ENCODE measurements at places on chromosomes 3 and 15.

- DNase-seq, result no peak
Measured at GRCh38 chr3:178320456-178321351, 215.5 kb upstream of the KCNMB2 start.

- no peak for DNase-seq
Measured at GRCh38 chr15:72912996-72913395, 129.4 kb upstream of the ADPGK start.

- DNase-seq, result no peak
Measured at GRCh38 chr15:89851673-89852341, 37.2 kb upstream of the ANPEP start.

DNA sequence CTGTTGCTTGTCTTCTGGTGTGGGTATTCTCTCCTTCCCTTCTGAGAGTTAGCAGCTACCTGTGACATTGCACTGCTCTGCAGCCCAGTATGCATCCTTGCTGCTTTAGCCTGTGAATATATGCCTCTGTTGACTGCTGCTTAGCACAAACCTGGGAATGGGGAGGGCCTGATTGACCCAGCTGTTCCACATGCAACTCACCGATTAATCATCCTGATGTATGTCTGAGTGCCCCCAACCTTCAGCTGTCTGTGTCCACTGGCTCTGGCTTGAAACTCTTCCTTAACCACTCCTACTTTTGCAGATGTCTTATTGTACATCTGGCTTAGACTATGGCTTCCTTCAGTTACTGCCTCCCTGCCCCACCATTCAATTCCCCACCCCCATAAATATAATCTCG, 119.1 kb downstream of the RASA2 start:
- no peak for DNase-seq

DNA sequence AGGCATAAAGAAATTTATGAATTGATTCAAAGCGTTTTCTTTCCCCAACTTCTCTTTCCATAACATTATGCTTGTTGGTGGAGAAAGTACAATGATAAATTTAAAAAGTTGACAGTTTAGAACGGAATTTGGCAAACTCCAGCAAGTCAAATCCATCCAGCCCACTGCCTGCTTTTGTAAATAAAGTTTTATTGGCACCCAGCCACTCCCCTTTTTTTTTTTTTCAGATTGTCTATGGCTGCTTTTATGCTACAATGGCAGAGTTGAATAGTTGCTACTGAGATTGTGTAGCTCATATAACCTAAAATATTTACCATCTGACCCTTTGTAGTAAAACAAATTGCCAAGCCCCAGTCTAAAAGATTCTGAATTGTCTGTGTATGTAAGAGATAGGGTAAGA, 112.8 kb upstream of the RBMS3 start:
- no peak for DNase-seq

- DNase-seq, result no peak
Measured at GRCh38 chr3:197539651-197540051, 16.1 kb downstream of the BDH1 start.

DNA sequence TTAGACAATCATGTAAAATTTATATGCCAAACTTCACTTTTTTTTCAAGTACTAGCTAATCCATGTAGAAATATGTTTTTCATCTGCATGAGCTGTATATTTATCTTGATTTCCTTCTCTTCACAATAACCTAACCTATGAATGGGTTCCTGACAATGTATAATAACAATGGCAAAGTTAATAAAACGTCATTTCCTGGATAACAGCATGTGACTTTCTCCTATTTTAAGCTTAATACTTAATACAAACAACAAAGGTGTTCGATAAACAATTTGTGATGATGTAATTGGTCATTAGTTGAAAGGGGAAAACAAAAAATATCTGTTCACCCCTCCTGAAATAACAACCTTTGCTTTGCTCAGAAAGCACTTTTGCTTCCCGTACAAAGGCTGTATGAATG, 20.4 kb downstream of the CD200 start:
- no peak for DNase-seq

GRCh38 chr3:156974931-156975330, 148.8 kb downstream of the LEKR1 start:
- no peak for DNase-seq

DNA sequence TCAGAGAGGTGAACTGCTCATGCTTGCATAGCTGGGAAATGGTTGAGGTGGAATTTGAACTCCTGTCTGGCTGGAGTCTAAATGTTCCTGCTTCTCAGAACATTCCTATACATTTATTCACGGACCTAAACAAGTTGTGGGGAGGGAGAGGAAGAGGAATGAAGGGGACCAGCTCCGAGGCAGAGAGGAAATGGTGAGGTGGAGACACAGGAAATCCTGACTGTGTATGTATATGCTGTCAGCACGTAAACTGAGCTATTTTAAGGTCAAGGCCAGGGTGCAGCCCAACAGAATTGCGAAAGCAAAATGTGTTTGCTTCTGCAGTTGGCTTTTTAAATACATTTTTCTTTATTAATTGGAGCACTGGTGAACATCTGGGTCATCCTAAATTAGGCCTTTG, 74.1 kb upstream of the POMGNT2 start:
- DNase-seq, result peak; percentile 38

DNA sequence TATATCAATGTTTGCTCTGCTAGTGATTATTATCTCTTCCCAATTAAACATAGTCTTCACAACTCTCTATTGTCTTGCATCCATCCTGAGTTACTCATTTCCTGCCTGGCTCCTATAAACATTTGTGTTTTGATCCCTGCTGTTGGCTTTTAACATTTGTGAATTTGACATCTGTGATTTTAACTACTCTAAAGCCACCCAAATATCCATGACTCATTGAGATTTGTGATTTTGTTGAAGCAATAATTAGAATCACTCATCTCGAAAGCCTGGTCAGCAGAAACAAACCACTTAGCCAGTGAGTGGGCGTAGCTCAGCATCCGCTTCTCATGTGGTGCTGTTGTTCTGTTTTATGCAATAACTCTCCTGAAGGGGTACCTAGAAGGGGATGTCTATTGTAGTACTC, 174.3 kb upstream of the ZBTB20 start:
- DNase-seq, result no peak

GRCh38 chr3:40187945-40188344, 121.6 kb upstream of the EIF1B start:
- DNase-seq, result no peak

- no peak for DNase-seq
Measured at GRCh38 chr3:55307622-55308021, 179.5 kb downstream of the WNT5A start.

DNA sequence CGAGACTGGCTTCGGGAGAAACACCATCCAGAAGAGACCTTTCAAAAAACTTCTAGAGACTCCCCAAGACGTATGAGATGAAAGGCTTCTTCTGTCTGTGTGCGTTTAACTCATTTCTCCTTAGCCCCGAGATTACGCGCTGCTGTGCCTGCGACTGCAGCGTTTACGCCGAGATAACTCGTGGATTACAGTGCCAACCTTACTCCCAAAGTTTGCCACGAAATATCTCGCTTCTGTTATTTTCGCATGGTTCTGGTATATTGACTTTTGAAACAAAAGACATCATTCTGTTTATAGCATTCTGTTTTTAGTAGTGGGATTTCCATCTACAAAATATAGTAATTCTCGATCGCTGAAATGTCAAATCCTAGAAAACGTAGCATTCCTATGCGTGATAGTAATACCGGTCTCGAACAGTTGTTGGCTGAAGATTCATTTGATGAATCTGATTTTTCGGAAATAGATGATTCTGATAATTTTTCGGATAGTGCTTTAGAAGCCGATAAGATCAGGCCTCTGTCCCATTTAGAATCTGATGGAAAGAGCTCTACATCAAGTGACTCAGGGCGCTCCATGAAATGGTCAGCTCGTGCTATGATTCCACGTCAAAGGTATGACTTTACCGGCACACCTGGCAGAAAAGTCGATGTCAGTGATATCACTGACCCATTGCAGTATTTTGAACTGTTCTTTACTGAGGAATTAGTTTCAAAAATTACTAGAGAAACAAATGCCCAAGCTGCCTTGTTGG, 467 bp downstream of the PGBD4 start:
- no peak for DNase-seq

DNA sequence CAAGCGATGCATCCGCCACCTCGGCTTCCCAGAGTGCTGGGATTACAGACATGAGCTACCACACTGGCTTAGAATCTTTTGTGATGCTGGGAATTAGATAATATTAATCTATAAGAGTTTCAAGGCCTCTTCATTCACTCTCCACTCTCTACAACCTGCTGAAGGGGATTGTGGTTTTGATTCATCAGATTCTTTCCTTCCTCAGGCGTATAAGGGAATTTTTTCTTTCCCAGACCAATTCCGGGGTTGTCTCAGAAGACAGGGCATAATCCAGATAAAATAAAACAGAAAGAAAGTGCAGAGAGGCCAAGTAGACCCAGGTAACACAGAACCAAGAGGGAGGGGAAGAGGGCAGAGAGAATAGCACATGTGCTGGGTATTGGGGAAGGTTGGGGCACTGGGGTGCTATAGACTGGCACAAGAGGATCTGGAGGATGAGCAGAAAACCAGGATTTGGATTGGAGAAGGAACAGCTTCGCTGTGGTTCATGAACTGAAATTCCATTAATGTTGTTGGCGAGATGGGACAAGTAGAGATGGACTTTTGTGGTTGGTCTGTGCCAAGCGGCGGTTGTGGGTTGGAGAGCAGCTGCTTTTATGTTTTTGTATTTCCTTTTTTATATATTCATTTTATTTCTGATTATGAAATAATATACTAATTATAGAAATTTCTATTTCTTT, 12.8 kb downstream of the ARL6IP5 start:
- DNase-seq, result no peak

DNA sequence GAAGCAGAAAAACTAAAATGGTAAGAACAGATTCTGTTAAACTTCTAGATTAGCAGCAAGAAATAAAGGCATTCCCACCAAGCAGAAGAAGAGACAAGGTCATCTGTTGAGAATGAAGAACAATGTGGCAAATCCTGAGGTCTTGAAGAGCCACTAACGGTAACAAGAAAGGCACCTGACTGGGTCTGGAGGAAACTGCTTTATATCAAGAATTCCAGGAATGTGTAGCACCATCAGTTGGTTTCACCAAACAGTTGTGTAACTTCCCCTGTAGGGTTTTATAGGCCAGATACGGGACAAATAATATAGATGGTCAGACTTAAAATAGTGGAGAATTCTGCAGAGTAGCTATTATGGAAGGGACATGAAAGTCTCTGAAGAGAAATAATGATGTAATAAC, 57.3 kb downstream of the ACAP2 start:
- DNase-seq, result no peak

- DNase-seq, result no peak
Measured at GRCh38 chr3:122502139-122502538, 12.6 kb downstream of the KPNA1 start.

- DNase-seq, result no peak
Measured at GRCh38 chr3:132554437-132554836, 42.6 kb upstream of the ACKR4 start.

GRCh38 chr3:31227131-31227562, 305.6 kb upstream of the STT3B start:
- no peak for DNase-seq

- DNase-seq, result no peak
Measured at GRCh38 chr15:48062148-48062872, 58.5 kb upstream of the SLC24A5 start.

DNA sequence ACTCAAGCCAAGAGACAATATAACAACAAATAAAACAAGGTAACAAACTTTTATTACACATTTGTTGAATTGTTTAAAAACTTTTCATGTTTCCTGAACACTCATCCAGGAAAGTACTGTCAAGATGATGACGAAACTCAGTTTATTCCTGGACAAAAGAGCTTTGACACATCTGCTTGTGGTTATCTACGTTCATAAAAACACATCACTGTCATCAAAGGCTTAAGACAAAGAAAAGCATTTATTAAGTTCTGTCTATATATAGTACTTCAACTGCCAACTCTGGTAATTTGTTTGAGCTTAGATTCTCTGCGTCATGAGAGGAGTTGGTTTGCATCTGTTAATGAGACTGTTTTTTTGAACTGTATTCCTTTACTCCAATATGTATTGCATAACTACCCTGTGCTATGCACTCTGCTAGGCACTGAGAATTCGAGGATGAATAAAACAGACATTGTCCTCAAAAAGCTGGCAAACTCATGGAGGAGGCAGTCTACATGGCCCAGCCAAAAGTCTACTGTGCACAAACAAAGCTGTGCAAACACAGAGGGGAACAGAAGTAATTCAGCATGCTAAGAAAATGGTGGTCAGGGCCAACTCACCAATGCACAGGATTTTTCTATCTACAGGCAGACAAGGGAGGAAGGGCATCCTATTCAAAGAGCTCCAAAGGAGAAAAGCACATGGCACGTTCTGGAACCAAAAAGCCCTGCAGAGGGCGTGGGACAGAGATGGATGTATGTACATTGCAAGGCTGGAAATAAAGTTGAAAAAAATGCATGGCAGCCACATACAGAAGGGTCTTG, 21.5 kb downstream of the PLD1 start:
- DNase-seq, result no peak

- DNase-seq, result no peak
Measured at GRCh38 chr3:69665026-69665737, 74.1 kb upstream of the MITF start.

DNA sequence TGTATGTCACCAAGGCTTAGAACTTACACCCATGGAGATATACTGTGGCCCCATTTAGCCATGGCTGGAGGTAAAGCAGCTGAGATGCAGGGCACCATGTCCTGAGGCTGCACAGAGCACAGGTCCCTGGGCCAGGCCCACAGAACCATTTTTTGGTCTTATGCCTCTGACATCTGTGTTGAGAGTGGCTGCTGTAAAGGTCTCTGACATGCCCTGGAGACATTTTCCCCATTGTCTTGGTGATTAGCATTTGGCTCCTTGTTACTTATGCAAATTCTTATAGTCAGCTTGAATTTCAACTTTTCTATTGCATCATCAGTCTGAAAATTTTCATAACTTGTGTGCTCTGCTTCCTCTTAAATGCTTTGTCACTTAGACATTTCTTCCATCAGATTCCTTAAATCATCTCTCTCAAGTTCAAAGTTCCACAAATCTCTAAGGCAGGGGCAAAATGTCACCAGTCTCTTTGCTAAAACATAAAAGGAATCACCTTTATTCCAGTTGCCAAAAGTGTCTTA, 701.3 kb downstream of the EPHA3 start:
- DNase-seq, result no peak

GRCh38 chr3:190193210-190193609, 72.5 kb upstream of the P3H2 start:
- DNase-seq, result no peak

GRCh38 chr3:36741285-36741684, 23.1 kb downstream of the DCLK3 start:
- no peak for DNase-seq

DNA sequence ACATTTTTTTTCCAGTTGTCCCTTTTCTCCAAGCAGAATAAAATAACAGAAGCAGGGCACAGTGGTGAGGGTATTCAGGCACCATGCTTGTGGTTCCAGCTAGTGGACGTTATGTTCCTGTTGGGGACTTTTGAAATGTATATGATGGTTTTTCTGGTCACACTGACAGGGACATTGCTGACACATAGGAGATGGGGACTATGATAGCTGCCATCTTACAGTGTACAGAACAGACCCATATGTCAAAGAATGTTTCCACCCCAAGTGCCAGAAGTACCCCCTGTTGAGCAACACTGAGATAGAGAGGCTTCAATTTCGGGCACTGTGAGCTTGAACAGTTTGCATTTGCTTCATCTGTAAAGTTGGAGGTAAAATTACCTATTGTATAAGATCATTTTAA, 38.6 kb downstream of the MCTP2 start:
- DNase-seq, result no peak
